ENCODE measurements at places on chromosomes 6 and 20. TPM values are rescaled to one million over a fixed set of nuclear protein-coding genes. Genes with fewer than 3 reads are reported as not detected.

GRCh38 chr6:101015541-101015940 lies 134.4 kb upstream of the ASCC3 start:
- H3K27me3 ChIP-seq: no peaks in the 10 kb centered on the region
- H3K4me3 ChIP-seq: no peak overlapping the region
- no peak overlapping the region for H3K27ac ChIP-seq
- H3K4me1 ChIP-seq: peaks cover 3% of the 10 kb centered on the region
- H3K36me3 ChIP-seq: no peaks in the 10 kb centered on the region

- H3K27me3 ChIP-seq: peaks cover 9% of the 10 kb centered on the region
- H3K27ac ChIP-seq: no peak overlapping the region
- H3K4me3 ChIP-seq: no peak overlapping the region
- no peak for DNase-seq
Measured at GRCh38 chr6:84825461-84825860, 61.1 kb upstream of the TBX18 start.

GRCh38 chr20:64129146-64129782 lies 21.9 kb upstream of the NPBWR2 start:
- H3K4me3 ChIP-seq: no peak overlapping the region
- H3K4me1 ChIP-seq: no peaks in the 10 kb centered on the region

Gene TDP2
- 31.5 TPM for total RNA-seq

Gene RNF5
- total RNA-seq: 47.1 TPM

Gene ENPP4
- total RNA-seq: 0.27 TPM

- H3K27me3 ChIP-seq: no peaks in the 10 kb centered on the region
- peaks cover 21% of the 10 kb centered on the region for H3K4me1 ChIP-seq
- H3K36me3 ChIP-seq: peaks cover 25% of the 10 kb centered on the region
Measured at GRCh38 chr20:35363190-35363589, 48.6 kb downstream of the UQCC1 start.

- H3K4me3 ChIP-seq: no peak overlapping the region
- H3K4me1 ChIP-seq: peaks cover 17% of the 10 kb centered on the region
- H3K36me3 ChIP-seq: no peaks in the 10 kb centered on the region
- DNase-seq: no peak
Measured at GRCh38 chr20:10438217-10438616, 3.1 kb downstream of the SLX4IP start.

Data from osteocyte (in vitro differentiated cells).